ENCODE measurements at places on chromosomes 2 and 18.

DNA sequence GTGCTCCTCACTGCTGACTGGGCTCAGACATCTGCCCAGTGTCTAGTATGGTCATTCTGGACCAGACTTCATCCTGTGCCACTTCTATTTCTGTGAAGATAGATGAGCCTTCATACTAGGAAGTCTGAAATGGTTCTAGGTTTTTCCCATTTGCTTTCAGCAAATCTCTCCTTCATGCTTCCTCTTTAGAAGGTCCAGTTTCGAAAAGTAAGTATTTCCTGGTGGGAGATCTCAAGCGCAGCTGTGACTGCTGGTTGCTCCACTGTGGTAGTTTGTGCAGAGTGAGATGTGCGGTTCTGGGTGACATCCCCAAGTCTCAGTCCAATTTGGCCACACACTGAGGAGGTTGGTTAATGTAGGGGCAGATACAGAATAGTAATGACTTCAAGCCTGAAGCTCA lies 14.4 kb downstream of the IL36B start:
- DNase-seq, result no peak

- DNase-seq, result no peak
Measured at GRCh38 chr2:188319838-188320237, 28.2 kb downstream of the GULP1 start.

- no peak for DNase-seq
Measured at GRCh38 chr2:200962811-200963123, 693 bp downstream of the ORC2 start.

DNA sequence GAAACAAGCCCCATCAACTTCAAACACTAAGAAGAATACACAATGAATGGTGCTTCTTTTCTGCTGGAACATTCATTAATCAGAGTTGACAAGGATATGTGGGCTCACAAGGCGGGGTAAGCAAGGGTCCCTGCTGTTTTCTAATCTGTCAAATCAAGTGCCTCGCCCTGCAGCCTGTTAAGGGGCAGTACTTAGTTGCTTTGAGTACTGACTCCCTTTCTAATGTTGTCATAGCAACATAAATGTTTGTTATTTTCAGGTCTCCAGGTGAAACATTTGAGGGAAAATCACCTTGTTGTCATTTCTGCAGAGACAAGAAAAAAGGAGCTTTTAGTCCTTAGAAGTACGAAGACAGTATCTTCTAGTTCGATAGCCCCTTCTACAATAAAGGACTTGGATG lies 284.7 kb upstream of the PKDCC start:
- no peak for DNase-seq

GRCh38 chr18:6949800-6950586 lies 167.6 kb downstream of the LAMA1 start:
- DNase-seq, result no peak

- DNase-seq, result no peak
Measured at GRCh38 chr2:107202962-107203591, 317.1 kb upstream of the ST6GAL2 start.

- DNase-seq, result no peak
Measured at GRCh38 chr2:145025382-145025781, 505.5 kb upstream of the ZEB2 start.

GRCh38 chr2:181438261-181438660 lies 18.9 kb upstream of the ITGA4 start:
- DNase-seq, result no peak

DNA sequence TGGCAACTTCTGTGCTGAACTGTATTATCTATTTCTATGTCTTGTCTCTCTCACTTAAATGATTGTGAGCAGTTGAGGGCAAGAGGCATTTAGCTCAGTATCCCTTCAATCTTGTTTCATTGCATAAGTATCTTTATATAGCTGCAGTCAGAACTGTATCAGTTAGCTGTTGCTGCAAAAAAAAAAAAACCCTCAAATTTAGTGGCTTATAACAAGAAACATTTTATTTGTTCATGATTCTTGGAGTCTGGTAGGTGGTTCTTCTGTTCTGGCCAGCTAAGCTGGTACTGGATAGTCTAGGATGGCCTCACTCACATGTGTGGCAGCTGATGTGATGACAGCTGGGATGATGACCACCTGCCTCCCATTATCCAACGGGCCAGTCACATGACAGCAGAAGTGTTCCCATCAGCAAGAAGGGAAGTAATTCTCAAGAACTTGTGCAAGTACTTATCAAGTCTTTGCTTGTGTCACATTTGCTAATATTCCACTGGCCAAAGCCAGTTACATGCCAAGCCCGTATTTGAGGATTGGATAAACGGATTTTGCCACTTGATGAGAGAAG lies 67.8 kb downstream of the SLC4A3 start:
- no peak for DNase-seq

DNA sequence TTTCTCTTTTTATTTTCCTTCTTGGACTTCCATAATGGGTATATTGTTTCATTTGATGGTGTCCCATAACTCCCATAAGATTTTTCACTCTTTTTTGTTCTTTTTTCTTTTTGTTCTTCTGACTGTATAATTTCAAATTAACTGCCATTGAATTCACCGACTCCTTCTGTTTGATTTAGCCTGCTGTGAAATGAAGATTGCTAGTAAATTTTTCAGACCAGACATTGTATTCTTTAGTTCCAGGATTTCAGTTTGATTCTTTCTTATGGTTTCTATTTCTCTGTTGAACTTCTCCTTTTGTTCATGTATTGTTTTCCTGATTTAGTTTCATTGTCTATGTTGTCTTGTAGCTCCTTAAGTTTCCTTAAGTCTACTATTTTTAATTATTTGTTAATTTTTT lies 87.6 kb upstream of the SPOPL start:
- no peak for DNase-seq

GRCh38 chr18:13397504-13398163 lies 179.1 kb downstream of the LDLRAD4 start:
- DNase-seq, result no peak

DNA sequence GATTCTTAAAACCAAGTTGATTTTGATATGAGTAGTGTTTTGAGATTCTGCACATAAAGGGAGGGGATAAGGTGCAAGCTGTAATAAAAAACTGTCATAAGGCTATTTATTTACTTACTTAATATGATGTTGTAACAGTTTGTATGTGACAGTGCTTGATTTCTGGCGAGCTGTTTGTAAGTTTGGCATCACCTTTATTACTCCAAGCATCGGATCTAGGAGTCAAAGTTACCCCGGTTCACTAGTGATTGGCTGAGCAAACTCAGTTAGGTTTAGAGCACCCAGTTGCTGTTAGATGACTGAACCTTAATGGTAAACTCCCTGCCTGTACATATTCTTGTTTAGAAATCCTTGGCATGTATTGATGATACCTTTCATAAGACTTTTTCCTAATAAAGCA lies 16.1 kb downstream of the ZCCHC2 start:
- DNase-seq, result no peak

DNA sequence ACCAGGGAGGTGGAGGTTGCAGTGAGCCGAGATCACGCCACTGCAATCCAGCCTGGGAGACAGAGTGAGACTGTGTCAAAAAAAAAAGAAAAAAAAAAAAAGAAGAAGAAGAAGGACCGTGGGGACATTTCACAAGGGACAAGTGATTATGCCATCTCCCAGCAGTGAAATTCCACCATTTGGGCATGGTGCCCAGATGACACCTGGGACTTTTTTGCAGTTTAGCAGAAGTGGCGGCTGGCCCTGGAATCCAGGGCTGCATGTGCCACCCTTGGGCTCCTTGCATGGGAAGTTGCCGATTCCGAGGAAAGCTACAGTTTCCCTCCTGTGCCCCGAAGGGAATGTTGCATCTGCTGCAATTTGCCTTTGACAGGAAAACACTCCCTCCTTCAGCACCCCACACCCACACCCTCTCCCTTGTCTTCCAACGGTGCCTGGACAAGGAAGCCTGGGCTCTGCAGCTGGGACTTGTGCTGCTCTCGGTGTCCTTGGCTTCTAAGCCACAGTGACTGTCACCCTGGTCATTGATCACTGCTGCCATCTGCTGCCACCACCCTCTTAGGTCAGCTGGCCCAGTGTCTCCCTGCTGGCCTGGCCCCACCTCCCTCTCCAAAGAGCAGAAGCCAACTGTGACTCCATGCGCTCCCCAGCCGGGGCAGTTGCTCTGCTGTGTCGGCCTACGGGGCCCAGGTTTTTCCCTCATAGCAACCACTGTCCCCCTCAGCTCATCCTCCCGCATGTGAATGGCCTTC lies 56.4 kb upstream of the LRRC30 start:
- DNase-seq, result peak; percentile 22

- no peak for DNase-seq
Measured at GRCh38 chr18:33034945-33035344, 262.1 kb upstream of the KLHL14 start.

DNA sequence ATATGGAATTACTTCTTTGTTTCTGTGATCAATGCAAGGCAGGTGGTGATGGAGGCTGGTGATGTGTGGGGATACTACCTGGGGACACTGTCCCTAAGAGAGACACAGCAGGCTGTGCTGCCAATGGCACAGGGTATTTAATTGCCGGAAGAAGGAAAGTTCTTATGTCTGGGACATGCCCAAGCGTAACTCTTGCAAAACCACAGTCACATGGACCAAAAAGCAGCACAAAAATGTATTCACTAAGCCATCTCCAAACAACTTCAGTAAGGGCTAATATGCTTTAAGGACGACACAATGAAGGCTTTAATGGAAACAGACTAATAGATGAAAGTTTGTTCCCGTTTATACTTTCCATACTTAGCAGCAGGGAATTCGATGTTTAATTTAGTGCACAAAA lies 49.7 kb upstream of the AP1S3 start:
- DNase-seq, result no peak

DNA sequence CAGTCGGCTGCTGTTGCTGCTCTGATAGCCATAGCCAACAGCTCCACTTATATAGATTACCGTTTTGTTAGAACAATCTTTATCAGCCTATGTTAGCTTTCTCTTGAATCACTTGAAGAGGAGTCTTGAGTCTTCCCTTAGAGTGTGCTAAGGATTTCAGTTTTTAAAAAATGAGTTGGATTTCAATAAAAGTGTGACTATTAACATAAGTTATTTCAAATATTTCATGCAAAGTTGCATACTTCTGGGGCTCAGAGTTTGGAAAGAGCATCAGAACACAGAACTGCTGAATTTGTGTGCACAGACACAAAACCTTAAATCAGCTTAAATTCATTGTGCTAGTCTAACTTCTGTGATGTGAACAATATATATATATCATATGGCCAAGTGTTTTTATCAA lies 174.7 kb downstream of the MTX2 start:
- DNase-seq, result no peak

- DNase-seq, result no peak
Measured at GRCh38 chr2:10435820-10436204, 12.3 kb downstream of the ODC1 start.

DNA sequence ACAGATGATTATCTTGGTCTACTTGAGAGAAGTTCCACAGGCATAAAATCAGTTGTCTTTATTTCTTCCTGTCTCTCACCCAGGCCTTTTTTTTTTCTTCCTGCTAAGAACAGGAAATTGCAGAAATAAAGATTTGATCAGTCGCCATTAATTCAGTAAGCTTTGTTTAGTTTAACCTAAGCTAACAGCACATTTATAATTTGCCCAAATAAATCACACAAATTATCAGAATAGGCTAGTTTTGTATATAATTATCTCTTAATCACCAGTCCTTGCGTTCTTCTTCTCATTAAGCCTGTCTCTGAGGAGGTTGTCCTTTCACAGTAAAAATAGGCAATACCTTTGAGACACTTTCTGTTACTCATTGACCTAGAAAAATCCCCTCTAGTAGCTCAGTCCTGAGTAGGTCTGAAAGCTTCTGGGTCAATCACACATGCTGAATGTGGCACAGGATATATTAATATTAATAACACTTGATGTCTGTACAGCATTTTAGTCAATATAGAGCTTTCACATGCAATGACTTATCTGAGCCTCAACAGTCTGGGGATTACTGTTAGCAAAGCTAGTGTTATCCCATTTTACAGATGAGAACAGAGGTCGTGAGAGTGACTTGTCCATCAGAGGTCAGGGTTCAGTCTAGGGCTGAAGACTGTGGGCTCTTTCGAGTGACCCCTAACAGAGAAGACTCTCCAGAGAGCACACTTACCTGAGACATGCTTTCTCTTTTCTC lies 11.2 kb upstream of the STK17B start:
- no peak for DNase-seq

GRCh38 chr2:81445176-81445575 lies 1140.6 kb upstream of the LRRTM1 start:
- no peak for DNase-seq

GRCh38 chr2:171908235-171908634 lies 14.0 kb upstream of the HAT1 start:
- DNase-seq, result no peak

DNA sequence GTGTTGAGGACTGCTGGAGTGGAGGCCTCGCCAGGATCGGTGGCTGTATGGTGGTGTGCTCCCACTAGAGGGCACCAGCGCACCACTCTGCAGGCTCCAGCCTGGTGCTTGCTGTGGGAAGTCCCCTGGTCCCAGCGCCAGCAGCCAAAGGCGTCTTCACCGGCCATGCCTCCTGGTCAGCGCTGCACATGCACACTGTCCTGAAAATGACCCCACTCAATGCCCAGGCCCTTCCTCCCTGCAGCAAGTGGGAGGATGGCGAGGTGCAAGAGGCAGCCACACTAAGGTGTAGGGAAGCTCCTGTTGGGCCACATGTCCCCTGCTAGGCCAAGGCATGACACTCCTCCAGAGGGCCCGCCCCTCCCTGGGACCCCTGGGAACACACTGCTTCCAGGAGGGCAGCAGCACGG lies 136.5 kb downstream of the CTIF start:
- peak; percentile 90 for DNase-seq

DNA sequence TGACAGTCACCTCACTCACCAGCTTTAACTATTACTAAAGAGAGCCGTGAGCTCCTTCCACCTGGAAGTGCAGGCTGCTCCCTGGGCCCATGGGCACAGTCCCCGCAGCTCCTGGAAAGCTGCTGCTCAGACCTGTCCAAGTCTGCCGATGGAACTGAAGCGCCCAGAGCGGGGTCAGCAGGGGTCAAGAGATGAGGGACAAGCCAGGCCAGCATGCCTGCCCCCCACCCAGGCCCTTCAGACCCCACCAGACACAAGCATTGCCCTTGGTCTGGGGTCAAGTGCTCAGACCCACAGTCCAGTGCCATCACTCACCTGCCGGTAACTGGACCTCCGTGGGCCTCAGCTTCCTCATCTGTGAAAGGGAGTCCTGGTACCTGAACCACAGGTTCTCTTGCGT lies 59.9 kb downstream of the BIN1 start:
- no peak for DNase-seq

GRCh38 chr18:78199611-78200010 lies 780.0 kb upstream of the SALL3 start:
- DNase-seq, result no peak

DNA sequence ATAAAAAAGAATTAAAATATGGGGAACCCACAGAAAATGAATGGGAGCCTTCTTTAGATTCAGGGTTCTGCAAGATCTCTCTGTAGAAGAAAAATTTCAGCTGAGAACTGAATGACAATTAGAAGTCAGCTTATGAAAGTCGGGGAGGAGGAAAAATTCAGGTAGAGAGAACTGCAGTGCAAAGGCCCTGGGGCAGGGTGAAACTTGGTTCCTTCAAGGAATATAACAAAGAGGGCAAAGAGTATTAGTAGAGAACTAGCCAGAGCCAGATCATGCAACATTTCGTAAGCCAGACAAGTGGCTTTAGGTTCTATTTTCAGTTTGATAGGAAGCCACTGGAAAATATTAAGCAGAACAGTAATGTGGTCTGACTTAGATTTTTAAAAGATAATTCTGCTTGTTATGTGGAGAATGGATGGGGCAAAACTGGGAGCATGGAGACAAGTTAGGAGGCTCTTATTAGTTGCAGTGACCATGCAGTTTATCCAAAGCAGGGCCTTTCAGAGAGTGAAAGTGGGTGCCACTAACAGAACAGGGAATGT lies 27.9 kb downstream of the RAB27B start:
- DNase-seq, result no peak

All from head of caudate nucleus (tissue), 42 donors.